NCI-H1105 treated with DMSO at 0.1 percent for 48 hours (cell line): ENCODE measurements at places on chromosomes 2 and 18.

GRCh38 chr2:234502285-234502918 lies 5.5 kb upstream of the ARL4C start:
- DNase-seq, result peak; percentile 83

- no peak for DNase-seq
Measured at GRCh38 chr2:133139847-133140533, 428.3 kb downstream of the NCKAP5 start.

DNA sequence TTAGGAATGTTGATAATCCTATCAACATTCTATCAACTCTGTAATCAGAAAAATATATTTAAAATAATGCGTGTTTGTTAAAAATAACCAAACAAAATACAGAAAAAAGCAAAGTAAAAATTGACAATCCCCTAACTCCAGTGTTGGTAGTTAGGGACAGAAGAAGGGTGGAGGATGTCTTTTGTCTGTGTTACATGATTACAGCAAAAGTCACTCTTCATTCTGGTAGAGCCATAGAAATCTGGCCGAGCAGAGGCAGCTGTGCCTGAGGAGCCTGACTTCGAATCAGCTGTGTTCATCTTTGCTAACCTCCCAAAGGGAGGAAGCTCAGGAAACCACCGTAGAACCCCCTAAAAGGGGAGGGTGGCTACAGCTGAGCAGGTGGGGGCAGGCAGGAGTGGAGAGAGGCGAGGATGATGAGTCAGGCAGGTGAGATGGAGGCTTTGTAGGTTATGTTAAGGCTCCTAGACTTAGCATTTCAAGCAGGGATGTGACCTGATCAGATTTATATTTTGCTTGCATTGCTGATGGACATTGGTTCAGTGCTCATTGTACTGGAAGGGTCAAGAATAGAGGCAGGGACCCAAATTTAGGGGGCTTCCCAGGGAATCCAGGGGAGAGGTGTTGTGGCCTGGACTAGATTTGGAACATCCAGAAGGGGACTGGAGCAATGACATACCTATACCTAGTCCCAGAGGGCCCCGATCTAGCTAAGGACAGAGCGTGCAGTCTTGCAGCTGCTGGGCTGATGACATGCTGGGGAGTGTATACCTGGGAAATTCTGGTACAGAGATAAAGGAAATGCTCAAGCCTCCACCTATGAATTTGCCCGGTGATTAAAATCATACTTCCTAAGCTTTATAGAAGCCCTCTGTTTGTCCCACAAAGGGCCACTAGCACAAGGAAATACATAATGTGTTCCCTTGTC lies 95.7 kb downstream of the NEDD4L start:
- DNase-seq, result no peak

DNA sequence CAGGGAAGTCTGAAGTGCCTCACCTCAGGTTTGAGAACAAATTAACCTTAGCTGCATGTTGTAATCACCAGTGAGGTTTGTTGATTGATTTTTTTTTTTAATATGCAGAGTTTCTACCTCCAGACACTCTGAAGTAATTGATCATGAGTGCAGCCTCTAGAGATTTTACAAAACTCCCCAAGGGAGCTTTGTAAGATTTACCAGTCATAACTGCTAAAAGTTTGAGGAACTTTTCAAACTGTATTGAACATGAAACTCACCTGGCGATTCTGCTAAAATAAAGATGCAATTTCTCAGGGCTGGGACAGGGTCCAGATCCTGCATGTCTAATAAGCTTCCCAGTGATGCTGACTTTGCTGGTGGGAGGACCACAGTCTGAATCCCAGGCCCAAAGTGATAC lies 339.6 kb upstream of the DCC start:
- DNase-seq, result no peak

DNA sequence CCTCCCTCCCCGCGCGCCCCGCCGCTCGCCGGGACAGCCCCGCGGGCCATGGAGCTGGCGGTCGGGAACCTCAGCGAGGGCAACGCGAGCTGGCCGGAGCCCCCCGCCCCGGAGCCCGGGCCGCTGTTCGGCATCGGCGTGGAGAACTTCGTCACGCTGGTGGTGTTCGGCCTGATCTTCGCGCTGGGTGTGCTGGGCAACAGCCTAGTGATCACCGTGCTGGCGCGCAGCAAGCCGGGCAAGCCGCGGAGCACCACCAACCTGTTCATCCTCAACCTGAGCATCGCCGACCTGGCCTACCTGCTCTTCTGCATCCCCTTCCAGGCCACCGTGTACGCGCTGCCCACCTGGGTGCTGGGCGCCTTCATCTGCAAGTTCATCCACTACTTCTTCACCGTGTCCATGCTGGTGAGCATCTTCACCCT lies 865 bp downstream of the GALR1 start:
- no peak for DNase-seq

GRCh38 chr2:237904831-237905599 lies 45.6 kb downstream of the RAMP1 start:
- DNase-seq, result no peak

DNA sequence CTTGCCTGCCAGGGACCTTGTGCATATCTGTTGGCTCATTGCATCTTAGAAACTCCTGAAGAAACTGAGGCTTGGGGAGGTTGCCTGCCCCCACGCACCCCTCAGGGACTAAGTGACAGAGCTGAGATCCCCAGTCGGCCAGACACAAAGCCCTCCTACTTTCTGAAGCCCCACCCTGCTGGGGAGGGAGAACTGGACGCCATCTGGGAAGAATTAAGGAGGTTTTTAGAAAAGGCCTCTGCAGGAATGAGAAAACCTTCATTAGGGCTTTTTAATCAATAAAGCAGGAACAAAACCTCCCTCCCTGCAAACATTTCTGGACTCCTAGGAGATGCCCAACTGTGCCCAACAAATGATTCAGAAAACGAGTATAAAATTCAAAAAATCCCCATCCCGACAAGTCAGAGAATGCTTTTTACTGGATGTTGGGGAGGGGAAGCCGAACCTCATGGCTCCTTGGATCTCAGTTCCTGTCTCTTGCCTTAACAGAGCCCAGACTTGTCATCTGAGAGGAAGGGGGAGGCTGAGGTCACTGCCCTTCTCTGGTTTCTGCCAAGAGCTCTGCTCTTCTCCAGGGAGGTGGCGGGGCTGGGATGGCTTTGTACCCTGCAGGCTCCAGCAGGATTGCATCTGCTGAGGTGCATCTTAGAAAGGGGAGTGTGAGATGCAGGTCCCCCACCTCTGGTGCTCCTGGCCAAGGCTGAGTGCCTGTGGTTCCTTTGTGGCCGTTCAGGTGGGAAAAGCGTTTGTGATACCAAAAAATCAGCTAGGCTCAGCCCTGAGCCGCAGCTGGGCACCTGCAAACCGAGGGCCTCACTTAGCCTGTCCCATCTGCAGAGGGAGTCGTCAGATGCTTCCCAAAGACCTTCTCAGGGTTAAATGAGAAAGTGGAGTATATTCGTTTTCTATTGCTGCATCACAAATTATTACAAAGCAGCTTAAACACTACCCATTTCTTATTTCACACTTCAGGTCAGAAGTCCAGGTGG lies 142.4 kb downstream of the ZFP36L2 start:
- no peak for DNase-seq

GRCh38 chr2:237190966-237191713 lies 105.5 kb downstream of the COPS8 start:
- DNase-seq, result no peak

GRCh38 chr2:75460630-75461029 lies 100.1 kb downstream of the EVA1A start:
- no peak for DNase-seq

DNA sequence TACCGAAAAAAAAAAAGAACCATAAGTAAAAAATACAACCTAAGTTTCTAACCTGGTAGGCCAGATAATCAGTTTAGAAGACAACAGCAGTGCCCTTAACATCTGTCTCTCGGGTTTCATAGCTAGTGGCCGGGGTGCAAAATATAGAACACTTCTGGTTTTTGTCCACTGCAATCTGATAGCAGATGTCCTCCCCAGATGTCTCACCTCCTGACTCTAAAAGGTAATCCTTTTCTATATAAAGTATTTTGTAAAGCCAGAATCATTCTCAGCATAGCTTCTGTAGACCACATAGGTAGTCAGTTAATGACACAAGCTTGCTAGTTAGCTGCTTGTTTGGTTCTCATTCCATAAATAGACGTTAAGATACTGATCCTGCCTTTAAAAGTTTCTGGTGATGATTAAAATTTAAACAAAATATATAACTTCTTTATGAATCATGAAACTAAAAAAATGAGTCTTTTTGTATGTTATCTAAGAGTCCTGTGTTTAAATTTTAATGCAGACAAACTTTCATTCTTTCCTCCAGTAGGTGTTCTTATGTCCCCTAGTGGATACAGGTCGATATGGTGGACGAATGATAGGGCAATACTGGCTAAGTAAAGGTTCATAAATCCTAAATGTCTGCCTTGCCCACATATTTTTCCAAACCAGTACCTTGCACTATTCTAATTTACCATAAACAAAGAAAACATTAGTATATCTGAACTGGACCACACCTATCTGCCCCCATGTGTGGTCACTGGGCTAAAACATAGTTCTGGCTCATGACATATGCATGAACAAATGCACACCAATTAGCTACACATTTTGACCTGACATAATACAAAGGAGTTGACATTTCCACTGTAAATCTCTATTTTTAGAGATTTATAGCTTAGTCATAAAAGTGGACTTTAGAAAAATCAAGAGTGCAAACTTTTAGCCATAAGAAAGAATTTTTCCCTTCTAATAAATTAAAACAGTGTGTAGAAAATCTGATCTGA lies 171.0 kb downstream of the SRBD1 start:
- DNase-seq, result no peak

- DNase-seq, result peak; percentile 19
Measured at GRCh38 chr2:228689053-228689452, 507.6 kb upstream of the SPHKAP start.

GRCh38 chr2:188734691-188735090 lies 239.5 kb upstream of the COL3A1 start:
- no peak for DNase-seq

DNA sequence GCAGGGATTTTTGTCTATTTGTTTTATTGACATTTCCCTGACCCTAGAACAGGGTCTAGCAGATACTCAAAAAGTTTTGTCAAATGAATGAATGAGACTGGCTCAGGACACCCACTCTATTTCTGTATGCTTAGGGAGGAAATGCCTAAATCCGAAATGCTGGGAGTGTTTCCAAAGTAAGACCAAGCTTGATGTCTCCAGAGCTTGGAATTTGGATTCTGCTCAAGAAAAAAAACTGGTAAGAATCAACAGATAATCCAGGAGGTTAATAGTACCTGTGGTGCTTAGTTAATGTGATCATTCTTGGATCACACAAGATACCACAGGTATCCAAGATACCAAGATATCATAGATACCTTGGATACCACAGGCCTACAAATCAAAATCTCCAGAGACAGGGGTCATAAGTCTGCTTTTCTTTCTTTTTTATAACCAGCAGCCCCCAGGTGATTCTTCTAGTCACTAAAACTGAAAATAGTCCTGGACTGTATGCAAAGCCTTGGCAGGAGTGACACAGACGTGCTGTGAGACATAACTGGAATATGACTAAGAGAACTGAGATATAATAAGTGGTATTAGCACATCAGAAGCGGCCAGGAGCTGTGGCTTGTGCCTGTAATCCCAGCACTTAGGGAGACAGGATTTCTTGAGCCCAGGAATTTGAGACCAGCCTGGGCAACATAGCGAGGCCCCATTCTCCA lies 39.9 kb upstream of the SP3 start:
- DNase-seq, result no peak

DNA sequence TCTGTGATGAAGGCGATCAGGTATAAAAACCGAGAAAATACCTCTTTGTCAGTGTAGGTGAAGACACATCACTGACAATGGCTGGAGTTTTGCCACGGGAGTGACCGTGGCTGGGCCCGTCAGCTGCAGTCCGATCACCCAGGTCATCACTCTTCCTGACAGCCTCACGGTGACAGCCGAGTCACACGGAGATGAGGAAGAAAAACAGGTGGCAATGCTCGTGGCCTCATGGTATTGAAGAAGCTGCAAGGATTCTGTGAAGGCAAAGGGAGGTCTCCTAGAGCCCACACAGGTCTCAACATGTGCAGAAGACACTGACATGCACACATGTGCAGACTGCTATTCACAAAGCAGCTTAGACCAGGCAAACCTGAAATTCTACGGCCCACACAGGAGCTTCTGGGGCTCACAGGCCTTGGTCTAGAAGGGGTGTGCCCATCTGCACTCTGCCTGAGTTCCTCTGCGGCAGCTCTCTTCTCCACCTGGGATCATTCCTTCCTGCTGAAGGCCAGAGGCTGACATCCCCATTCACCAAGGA lies 7.4 kb downstream of the COPS9 start:
- DNase-seq, result no peak
